ENCODE measurements at places on chromosomes 6 and 20. TPM values are rescaled to one million over a fixed set of nuclear protein-coding genes. Genes with fewer than 3 reads are reported as not detected.

The RTF2 gene
- total RNA-seq: 86.3 TPM

DNA sequence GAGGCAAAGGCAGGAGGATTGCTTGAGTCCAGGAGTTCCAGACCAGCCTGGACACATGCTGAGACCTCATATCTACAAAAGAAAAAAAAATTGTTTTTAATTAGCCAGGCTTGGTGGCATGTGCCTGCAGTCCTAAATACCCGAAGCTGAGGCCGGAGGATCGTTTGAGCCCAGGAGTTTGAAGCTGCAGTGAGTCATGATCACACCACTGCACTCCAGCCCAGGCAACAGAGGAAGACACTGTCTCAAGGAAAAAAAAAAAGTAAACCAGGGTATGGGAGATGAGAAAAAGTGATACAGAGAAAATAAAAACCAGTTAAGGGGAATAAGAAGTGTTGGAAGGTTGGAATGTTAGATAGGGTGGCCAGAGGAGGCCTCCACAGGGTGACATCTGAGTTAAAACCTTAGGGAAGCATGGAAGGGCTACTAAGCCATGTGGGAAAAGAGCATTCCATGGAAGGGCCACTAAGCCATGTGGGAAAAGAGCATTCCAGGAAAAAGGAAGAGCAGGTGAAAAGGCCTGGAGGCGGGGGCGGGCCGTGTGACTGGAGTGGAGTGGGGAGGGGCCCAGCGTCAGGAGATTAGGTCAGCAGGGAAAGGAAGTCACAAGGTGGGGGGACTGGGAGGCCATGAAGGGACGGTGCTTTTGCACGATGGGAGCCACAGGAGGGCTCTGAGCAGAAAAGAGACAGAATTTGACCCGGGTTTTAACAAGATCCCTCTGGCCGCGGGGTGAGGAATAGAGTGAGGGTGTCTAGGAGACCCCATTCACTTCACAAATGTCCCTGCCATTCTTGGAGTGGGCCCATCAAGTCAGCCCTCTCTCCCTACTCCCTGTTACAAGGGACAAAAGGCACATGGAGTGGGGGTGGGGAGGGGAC is 18.3 kb downstream of the CPNE5 start:
- no peak overlapping the region for H3K27ac ChIP-seq
- H3K4me3 ChIP-seq: no peak overlapping the region
- H3K27me3 ChIP-seq: no peaks in the 10 kb centered on the region

- H3K27me3 ChIP-seq: no peaks in the 10 kb centered on the region
- no peaks in the 10 kb centered on the region for H3K36me3 ChIP-seq
- H3K4me1 ChIP-seq: peaks cover 2% of the 10 kb centered on the region
- H3K27ac ChIP-seq: no peak overlapping the region
- H3K4me3 ChIP-seq: no peak overlapping the region
Measured at GRCh38 chr6:156852147-156852857, 75.1 kb downstream of the ARID1B start.

The HAO1 gene
- not detected for total RNA-seq

The RHAG gene
- not detected for total RNA-seq

The PRKN gene
- total RNA-seq: 5.6 TPM

- no peaks in the 10 kb centered on the region for H3K27me3 ChIP-seq
- H3K4me3 ChIP-seq: no peak overlapping the region
- no peaks in the 10 kb centered on the region for H3K36me3 ChIP-seq
- DNase-seq: no peak
- no peaks in the 10 kb centered on the region for H3K4me1 ChIP-seq
- no peak overlapping the region for H3K27ac ChIP-seq
Measured at GRCh38 chr6:160121981-160122380, 366 bp downstream of the SLC22A1 start.

The RNF182 gene
- total RNA-seq: 2.5 TPM

- no peak overlapping the region for H3K4me3 ChIP-seq
- no peak for DNase-seq
- no peaks in the 10 kb centered on the region for H3K4me1 ChIP-seq
- no peak overlapping the region for H3K27ac ChIP-seq
Measured at GRCh38 chr20:35607003-35607735, 8.5 kb upstream of the SPAG4 start.

The EMILIN3 gene
- total RNA-seq: 0.17 TPM

GRCh38 chr6:137487181-137487868 is 6.9 kb downstream of the OLIG3 start:
- no peak overlapping the region for H3K4me3 ChIP-seq
- no peaks in the 10 kb centered on the region for H3K4me1 ChIP-seq
- no peaks in the 10 kb centered on the region for H3K36me3 ChIP-seq
- H3K27ac ChIP-seq: no peak overlapping the region

DNA sequence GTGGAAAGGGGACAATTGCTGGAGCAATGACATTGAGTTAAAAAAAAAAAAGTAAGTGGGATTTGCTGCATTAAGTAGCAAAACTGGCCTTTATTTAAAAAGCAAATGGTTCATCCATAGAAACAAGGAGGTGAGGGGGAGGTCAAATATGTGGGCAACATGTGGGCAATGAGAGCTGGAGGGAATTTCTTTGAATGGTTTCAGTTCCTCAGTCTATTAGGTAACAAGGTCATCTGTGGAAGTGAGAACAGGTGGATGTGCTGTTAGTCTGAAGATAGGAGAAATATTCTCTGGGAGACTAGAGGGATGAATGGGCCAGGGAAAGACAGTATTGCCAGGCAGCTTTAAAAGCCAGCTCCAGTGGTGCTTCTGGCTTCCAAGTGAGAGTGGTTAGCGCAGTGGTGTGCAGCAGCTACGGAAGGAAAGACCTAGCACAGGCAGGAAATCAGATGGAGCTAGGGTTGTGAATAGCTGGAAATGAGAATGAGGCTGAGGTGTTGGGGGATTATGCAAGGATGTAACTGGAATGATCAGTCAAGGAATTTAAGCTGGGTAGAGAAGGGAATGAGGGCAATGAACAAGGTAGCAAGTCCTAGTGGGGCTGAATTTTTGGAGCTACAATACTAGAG is 727.6 kb downstream of the PTPRT start:
- no peak for DNase-seq
- H3K27ac ChIP-seq: no peak overlapping the region

The MUC22 gene
- total RNA-seq: not detected

GRCh38 chr6:5215159-5215558 is 45.6 kb downstream of the LYRM4 start:
- H3K4me1 ChIP-seq: peaks cover 10% of the 10 kb centered on the region
- H3K27me3 ChIP-seq: no peaks in the 10 kb centered on the region
- peak; percentile 31 for DNase-seq
- no peak overlapping the region for H3K27ac ChIP-seq
